A673 (cell line): ENCODE measurements at places on chromosomes 1 and 21. TPM values are rescaled to one million over a fixed set of nuclear protein-coding genes. Genes with fewer than 3 reads are reported as not detected.
A peak's percentile ranks its signal among the peaks of the same experiment; 100 is the strongest.

- H3K27me3 ChIP-seq = no peaks in the 10 kb centered on the region
- H3K36me3 ChIP-seq = peaks cover 30% of the 10 kb centered on the region
- DNase-seq = peak; percentile 35
- peak overlapping the region; percentile 89 for H3K27ac ChIP-seq
- H3K4me1 ChIP-seq = peaks cover 9% of the 10 kb centered on the region
Measured at GRCh38 chr1:39575191-39576015, 1.2 kb downstream of the PABPC4 start.

ILDR2 gene
- total RNA-seq = not detected in 2 replicates

HJV gene
- total RNA-seq = 0.24 and 0.31 TPM in 2 replicates

CYP4A22 gene
- not detected in 2 replicates for total RNA-seq

DNA sequence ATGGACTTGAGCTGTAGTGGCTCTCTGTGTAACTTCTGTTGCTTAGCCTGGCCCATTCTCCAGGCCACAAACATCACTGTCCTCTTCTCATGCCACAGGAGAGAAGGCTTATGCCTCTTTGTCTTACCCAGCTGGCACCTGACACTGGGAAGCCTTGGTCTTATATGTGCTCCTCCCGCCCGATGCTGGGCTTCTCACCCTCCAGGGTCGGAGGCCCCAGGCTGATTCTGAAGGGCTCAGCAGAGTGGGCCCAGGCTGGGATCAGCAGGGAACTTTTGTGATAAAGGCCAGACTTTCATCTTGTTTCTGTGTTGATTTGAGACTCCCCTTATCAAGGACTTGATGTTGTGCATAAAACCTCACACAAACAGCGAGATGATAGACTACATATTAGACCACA, 29.8 kb downstream of the TRPM2 start:
- no peaks in the 10 kb centered on the region for H3K36me3 ChIP-seq
- no peak for DNase-seq
- H3K4me1 ChIP-seq = no peaks in the 10 kb centered on the region
- H3K27me3 ChIP-seq = no peaks in the 10 kb centered on the region

GRCh38 chr1:51784997-51785421, 93.5 kb downstream of the NRDC start:
- DNase-seq = no peak
- no peak overlapping the region for H3K27ac ChIP-seq
- no peaks in the 10 kb centered on the region for H3K27me3 ChIP-seq
- H3K36me3 ChIP-seq = peaks cover 58% of the 10 kb centered on the region
- no peaks in the 10 kb centered on the region for H3K4me1 ChIP-seq

- DNase-seq = no peak
- H3K4me3 ChIP-seq = no peak overlapping the region
- H3K27ac ChIP-seq = no peak overlapping the region
- no peaks in the 10 kb centered on the region for H3K27me3 ChIP-seq
Measured at GRCh38 chr1:212686591-212686990, 13.0 kb downstream of the BATF3 start.

CSMD2 gene
- total RNA-seq = 2.8 and 3.4 TPM in 2 replicates

VPS72 gene
- total RNA-seq = 113 and 114 TPM in 2 replicates

DNA sequence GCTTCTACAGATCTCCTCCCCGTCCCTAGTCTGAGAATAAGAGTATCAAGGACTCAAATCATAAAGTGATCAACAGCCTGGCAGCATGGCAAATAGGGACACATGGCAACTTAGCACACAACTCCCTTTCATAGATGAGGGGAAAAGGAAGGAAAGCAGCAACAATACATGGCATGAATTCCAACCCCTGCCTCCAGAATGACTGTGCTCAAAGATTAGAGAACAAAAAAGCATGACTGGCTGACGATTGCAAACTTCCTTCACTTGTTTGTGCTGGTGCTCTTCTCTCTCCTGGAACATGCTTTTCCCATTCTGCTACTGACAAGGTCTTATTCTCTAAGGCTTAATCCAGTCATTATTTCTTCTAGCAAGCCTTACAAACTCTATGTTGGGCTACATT, 11.5 kb downstream of the KTI12 start:
- H3K27ac ChIP-seq = no peak overlapping the region
- no peak overlapping the region for H3K4me3 ChIP-seq
- H3K36me3 ChIP-seq = peaks cover 45% of the 10 kb centered on the region
- no peaks in the 10 kb centered on the region for H3K27me3 ChIP-seq

SYT14 gene
- 18.2 and 22.4 TPM in 2 replicates for total RNA-seq

PYHIN1 gene
- not detected in 2 replicates for total RNA-seq

GRCh38 chr1:12130466-12131130, 36.2 kb upstream of the TNFRSF1B start:
- no peak overlapping the region for H3K4me3 ChIP-seq
- H3K36me3 ChIP-seq = no peaks in the 10 kb centered on the region
- no peak overlapping the region for H3K27ac ChIP-seq
- DNase-seq = no peak
- no peaks in the 10 kb centered on the region for H3K4me1 ChIP-seq
- H3K27me3 ChIP-seq = no peaks in the 10 kb centered on the region

GRCh38 chr1:7409278-7409677, 361.8 kb upstream of the VAMP3 start:
- no peaks in the 10 kb centered on the region for H3K4me1 ChIP-seq
- no peak for DNase-seq
- no peaks in the 10 kb centered on the region for H3K27me3 ChIP-seq
- no peaks in the 10 kb centered on the region for H3K36me3 ChIP-seq

FAM151A gene
- not detected in 2 replicates for total RNA-seq

DNA sequence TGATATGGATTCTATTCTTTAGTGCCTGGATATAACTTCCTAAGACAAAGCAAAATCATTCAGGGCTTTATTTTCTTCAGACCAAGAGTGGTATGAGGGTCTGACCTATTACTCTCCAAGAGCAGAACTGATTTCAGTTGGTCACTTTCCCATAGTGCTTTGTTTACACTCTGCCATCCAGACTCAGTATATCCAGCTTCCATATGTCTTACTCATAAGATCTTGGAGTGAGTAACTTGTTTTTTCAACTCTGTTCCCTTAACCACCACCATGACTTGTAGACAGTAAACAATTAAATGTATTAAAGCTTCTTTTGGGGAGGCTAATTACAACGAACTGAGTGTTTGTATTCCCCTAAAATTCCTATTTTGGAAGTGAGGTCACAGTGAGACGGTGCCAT, 83.4 kb downstream of the USP24 start:
- H3K4me1 ChIP-seq = no peaks in the 10 kb centered on the region
- H3K36me3 ChIP-seq = peaks cover 87% of the 10 kb centered on the region
